ENCODE measurements at places on chromosomes 7 and 10.

- DNase-seq = peak; percentile 2
These were observed 337.0 kb downstream of the FRMD4A start for GRCh38 chr10:13993673-13994089.

DNA sequence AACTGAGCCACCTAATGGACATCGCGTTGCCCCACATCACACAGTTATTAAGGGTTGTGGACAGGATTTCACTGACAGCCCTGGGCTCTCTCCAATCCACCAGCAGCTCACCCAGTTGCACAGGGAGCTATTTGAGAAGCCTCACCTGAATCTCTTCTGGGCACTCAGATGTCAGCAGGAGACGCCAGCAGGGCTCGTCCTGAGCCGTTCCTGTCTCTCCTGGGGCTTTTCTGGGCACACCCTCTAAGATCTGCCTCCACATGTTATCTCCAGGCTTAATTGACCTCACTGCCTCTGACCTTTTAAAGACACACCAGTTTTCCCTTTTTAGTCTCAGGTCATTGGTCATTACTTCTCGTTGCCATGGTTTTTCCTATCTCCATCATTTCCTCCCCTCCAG is 63.0 kb downstream of the GRID1 start:
- no peak for DNase-seq

DNA sequence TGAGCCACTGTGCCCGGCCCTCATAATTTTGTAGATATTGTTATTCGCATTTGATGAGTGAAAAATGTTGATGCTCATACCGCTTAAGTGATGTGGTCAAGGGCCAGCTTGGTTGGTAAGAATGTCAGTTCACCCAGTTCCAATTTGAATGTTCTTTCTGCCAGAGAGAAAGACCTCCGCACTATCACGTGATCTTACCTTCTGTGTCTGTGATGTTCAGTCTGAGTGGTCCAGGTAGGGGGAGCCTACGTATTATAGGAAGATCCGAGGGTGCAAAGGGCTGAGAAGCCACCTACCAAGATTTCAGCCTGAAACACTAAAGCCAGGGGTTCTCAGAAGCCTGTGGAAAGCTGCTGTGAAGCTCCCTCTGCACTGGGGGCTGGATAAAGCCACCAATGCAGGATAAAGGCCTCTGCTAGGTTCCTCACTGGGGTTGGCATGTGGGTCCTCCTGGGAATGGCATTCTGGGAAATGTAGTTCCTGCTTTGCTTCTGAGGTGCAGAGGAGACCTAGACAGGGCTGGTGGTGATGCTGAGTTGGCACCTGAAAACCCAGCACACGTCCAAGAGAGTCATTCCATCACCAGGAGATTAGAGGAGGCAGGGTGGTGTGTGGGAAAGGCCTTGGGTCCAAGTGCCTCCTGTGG is 64.7 kb upstream of the AOAH start:
- no peak for DNase-seq

DNA sequence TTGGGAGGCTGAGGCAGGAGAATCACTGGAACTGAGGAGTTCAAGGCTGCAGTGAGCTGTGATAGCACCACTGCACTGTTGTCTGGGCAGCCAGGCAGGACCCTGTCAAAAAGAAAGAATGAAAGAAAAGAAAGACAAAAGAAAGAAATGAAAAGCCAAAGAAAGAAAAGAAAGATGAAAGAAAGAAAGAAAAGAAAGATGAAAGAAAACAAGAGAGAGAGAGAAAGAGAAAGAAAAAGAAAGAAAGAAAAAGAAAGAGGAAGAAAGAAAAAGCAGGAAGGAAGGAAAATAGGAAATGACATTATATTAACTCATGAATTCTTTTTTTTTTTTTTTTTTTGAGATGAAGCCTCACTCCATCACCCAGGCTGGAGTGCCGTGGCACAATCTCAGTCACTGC is 32.4 kb upstream of the SPDYE3 start:
- DNase-seq = no peak
